ENCODE measurements at places on chromosomes 1 and 21.

DNA sequence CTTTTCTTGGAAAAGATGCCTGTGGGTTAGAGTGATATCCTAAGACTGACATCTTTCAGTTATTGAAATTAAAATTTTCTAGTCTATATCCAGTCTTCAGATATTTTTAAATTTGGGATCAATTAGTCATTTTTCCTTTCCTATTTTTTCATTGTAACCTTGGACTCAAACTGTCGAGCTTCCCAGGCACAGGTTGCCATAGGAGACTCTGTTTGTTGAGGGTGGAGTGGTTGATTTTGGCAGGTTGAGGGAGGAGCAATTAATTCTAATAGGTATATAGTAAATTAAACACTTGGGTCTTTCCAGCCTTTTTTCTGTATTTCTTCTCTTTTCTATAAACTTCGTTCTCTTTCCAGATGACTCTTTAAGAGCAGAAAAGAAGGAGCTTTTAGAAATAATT, 326.8 kb downstream of the ASTN1 start:
- DNase-seq = no peak

DNA sequence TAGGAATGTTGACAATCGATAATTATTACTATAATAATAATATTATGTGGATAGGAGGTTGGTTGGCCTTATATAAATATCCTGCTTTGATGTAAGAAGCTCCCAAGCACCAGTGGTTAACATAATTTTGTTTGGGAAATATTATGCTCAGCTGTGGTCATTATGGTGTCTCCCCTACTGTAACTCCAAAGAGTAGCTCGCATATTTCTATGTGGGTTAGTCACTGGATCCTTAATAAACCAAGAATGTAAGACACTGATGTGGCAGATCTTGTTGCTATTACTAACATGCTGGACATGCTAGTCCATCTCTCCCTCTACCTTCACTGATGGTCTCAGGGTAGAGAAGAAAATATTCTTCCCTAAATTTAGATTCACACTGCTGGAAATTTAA, 79.2 kb upstream of the RALGPS2 start:
- no peak for DNase-seq

- no peak for DNase-seq
Measured at GRCh38 chr1:198530953-198531352, 9.5 kb downstream of the ATP6V1G3 start.

GRCh38 chr1:17629460-17629859, 90.0 kb downstream of the ARHGEF10L start:
- no peak for DNase-seq

- DNase-seq = no peak
Measured at GRCh38 chr1:2541619-2542245, 11.7 kb upstream of the HES5 start.

GRCh38 chr1:180728472-180729106, 96.8 kb downstream of the XPR1 start:
- no peak for DNase-seq

- no peak for DNase-seq
Measured at GRCh38 chr21:28342212-28342810, 650.4 kb downstream of the LTN1 start.

DNA sequence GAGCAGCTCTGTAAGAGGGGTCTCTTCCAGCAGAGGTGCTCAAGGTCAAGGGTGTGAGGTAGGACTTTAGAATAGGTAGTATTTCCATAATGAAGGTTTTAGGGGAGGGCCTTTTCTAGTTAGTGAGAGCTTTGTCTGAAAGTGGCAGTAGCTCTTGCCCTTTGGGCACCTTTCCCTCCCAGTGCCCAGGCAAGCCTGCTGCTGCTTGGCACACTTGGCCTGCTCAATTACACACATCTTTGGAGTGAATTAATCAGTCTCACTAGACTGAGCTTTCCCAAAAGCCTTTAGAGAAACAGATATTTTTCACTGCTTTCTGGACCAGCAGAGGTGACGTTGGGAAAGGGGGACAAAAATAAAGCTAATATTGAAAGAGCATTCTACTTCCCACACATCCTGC, 48.0 kb downstream of the MAB21L3 start:
- DNase-seq = no peak
